ENCODE measurements at places on chromosomes 12 and 14.
A peak's percentile ranks its signal among the peaks of the same experiment; 100 is the strongest.

DNA sequence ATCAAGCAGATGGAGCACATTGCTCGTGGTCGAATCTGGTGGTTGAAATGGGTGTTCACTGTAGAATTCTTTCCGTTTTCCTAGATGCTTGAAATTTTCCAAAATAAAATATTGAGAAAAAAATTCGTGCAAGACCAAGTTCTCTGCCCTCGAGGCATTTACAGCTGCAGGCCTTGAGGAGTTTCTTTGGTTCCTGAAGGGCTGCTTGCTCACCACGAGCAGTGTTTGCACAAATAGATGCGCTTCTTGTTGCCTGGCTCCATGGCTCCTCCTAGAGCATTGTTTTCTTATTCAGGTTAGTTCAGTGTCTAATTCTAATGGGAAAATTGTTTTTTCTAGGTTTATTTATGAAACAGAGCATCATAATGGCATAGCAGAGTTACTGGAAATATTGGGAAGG lies 74.5 kb upstream of the DYNC1H1 start:
- peak; percentile 42 for DNase-seq

DNA sequence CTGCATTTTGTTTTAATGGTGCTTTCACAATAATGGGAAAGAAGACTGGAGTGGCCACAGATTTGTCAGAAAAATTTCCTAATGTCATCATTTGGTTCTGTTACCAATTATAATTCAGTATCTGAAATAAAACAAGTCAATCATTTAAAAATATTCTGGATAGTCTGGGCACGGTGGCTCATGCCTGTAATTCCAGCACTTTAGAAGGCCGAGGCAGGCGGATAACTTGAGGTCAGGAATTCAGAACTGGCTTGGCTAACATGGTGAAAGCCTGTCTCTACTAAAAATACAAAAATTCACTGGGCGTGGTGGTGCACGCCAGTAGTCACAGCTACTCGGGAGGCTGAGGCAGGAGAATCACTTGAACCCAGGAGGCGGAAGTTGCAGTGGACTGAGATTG lies 4.0 kb upstream of the LIMA1 start:
- DNase-seq = no peak

- DNase-seq = no peak
These were observed 81.0 kb downstream of the CLMN start for GRCh38 chr14:95238487-95239298.

- no peak for DNase-seq
These were observed 62.9 kb upstream of the ELK3 start for GRCh38 chr12:96131230-96131788.

DNA sequence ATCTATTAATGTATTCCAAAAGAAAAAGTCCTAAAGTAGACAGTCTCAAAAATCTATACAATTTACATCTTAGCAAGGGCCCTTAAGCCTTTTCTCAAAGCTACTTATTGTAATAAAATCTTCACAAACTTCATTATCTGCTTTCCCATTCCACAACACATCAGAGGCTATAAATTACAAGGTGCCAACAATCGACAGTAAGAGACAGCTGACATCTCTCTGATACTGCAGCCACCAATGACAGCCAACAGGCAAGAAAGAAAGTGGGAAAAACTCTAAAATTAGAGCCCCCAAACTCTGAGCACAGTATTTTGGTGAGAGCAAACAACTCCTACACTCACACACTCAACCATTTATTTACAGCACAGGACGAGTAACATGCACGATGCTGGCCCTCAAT lies 2.2 kb downstream of the ANGEL1 start:
- no peak for DNase-seq

DNA sequence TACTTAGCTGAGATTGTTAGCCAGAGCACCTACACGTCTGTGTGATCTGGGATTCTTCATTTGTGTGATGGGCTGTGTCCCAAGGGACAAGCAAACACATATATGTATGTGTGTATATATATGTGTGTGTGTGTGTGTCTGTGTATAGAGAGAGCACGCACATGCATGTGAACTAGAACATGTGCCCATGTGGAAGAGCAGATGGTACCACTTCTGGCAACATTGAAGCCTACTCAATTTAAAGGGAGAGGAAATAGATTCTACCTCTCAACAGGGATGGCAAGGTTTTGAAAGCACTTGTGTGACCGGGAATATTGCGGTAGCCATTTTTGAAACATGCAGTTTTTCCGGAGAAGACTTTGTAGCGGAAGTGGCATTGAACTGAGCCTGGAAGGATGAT lies 1.4 kb downstream of the TOMM20L start:
- DNase-seq = no peak

DNA sequence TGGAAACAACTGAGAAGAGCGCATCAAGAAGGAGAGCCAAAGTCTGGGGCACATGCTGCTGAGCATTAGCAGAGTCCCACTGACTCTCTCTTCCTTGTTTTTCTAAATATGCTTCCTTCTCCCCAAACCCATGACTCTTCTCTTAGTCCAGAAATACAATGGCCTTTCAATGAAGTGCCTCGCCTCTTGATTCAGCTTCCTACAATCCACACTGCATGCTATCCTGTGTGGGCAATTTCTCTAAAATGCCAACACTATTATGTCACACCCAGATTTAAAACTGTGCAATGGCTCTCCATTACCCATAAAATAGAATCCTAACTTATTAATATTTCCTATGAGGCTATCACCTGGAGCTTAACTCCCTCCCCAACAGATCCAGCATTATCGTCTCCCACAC lies 198.6 kb downstream of the RPAP3 start:
- DNase-seq = no peak

DNA sequence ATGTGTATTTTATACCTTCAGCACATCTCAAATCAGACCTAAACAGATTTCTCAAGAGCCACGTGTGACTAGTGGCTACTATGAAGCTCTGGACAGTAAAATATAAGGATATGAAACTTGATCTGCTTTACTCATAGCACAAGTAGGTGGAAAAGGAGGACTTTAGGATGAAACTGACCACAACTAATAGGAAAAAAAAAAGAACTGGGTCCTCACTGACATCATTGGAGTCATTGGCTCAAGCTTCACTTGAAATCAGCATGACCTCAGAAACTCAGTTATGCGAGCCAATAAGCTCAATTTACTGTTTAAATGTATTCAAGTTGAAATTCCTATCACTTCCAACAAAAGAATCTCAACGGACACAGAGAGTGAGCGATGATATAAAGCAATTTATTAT lies 34.1 kb upstream of the CIT start:
- no peak for DNase-seq

- no peak for DNase-seq
These were observed 22.2 kb downstream of the ST8SIA1 start for GRCh38 chr12:22312336-22312735.

- DNase-seq = no peak
These were observed 95.8 kb upstream of the RAP1B start for GRCh38 chr12:68514807-68515411.

GRCh38 chr12:5099591-5099990 lies 55.9 kb downstream of the KCNA5 start:
- DNase-seq = no peak

DNA sequence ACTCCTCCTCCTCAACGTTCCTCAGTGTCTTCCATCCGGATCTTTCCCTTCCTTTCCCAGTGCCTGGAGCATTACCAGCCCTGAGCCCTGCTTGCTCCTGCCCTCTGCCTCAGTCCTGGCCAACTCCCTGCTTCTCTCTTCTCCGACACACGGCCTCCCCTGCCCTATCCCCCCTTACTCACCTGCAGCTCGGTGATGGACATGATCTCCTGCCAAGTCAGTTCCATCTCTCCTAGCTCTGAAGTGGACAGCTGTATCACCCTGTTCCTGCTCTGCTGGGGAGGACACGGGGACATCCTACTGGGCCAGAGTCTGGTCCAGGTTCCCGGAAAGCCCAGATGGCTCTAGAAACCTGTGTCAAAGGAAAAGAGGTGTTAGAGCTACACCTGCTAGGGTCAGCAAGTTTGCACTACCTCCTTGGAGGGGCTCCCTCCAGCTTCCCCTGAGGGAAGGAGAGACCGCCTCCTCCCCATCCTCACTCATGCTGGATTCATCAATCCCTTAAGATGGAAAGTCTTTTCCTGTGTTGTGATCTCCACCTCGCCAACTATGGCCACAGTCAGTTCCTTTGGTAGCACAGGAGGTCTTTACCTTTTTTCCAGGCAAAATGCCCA lies 5.8 kb downstream of the NFE2 start:
- no peak for DNase-seq
